ENCODE measurements at places on chromosomes 12 and 14. TPM values are rescaled to one million over a fixed set of nuclear protein-coding genes. Genes with fewer than 3 reads are reported as not detected.

- DNase-seq, result no peak
Measured at GRCh38 chr14:31541702-31542101, 19.5 kb upstream of the NUBPL start.

- no peak for DNase-seq
Measured at GRCh38 chr12:55258303-55258702, 13.9 kb downstream of the OR6C74 start.

GRCh38 chr14:104289507-104289906 lies 151.1 kb downstream of the KIF26A start:
- no peak for DNase-seq

- no peak for DNase-seq
Measured at GRCh38 chr14:75711105-75711795, 50.2 kb downstream of the TTLL5 start.

GPR84 gene
- 14.9 TPM for polyA plus RNA-seq

- no peak for DNase-seq
Measured at GRCh38 chr14:38755036-38755435, 348.0 kb downstream of the SEC23A start.

Measured in CD14-positive monocyte (primary cell).